ENCODE measurements at places on chromosomes 16 and 17.

GRCh38 chr17:34173241-34173640 is 81.8 kb upstream of the CCL2 start:
- DNase-seq: no peak

DNA sequence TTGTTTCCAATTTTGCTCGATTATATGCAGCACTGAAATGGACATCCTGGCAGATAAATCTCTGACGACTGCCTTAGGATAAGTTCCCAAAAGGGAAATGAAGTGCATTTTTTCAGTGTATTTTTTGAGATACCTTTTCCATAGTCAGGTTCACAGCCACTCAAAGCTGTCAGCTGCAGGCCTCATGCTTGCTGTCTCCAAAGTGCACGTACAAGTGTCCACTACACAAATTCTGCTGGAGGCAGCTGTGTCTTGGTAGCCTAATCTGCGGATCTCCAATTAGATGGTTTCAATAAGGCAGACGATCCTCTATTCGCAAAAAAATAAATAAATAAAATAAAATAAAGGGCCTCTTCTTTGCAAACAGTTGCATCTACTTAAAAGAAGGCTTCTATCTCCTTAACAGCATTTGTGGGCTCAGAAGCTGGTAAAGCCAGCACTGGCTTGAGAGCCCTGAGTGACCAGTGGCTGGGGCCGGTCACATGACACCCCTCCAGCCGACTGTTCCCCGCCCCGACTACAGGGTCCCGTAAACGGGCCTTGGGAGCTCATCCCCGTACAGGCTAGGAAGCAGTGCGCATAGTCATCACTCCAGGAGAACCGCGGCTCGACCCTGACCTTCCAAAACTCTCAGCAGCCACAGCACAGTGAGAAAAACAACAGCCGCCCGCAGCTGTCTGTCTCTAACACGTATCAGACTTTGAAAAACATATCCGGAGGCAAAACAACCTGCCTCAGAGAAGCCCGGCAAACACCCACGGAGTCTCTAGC is 18.8 kb downstream of the RPH3AL start:
- DNase-seq: no peak

DNA sequence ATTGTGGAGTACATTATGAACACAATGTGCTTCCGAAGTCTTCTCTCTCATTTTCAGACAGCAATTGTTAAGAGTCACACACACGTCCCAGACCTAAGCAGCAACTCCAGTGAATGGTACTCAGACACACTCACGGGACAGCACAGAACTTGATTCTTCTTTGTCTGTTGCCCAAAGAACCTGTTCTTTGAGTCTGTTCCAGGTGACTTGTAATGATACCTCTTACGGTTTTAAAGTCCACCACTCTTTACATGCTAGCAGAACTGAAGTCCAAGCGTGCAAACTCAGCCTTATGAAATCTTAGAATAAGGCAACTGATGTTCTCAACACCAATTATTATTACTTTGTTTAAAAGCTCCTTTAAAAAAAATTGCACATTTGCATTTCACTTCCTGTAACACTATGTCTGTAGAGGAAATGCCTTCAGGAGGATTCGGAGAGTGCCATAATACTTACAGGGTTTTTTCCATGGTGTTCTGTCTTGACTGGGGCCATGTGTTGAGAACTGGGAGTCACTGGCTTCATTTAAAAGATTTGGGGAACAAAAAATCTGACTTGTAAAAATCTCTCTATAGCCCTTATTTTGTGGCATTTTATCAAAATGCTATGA is 48.1 kb downstream of the MARF1 start:
- DNase-seq: no peak

DNA sequence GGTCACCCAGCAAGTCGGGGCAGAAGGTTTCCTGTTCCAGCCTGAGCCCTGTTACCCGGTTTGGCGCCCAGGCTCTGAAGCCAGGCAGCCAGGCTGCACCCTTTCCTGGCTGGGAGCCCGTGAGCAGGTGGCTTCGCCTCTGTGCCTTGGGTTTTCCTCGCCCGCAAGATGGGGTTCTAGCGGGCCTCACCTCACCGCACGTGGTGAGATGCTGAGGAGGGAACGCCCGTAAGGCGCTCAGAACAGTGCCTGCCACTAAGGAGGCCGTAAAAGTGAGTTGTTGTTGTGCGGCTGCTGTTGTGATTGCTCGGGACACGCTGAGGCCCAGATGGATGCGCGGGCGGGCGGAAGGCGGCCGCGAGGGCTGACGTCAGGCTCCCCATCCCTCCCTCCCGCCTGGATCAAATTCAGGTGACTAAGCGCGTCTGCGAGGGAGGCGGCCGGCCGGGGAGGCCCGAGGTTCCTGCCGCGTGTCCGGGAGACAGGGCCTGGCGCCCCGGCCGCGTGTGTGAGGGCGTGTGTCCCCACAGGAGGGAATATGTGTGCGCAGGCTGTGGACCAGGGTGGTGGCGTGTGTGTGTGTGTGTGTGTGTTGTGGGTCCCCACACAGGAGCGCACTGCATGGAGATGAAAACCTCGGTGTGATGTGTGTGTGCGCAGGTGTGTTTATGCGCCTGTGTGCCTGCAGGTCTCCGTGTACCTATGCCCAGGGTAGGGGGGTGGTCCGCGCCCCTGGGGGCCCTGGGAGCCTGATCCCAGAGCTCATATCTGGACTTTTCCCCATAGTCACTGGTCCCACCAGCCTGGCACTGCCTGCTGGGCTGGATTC is 4.3 kb downstream of the CAMKK1 start:
- DNase-seq: no peak

GRCh38 chr17:16516594-16517051 is 24.6 kb upstream of the LRRC75A start:
- no peak for DNase-seq

- DNase-seq: no peak
These were observed 25.2 kb downstream of the DEF8 start for GRCh38 chr16:89973654-89974335.

- no peak for DNase-seq
These were observed 10.1 kb upstream of the HSF5 start for GRCh38 chr17:58498177-58498828.

GRCh38 chr16:84759061-84759460 is 59.3 kb downstream of the USP10 start:
- DNase-seq: no peak

All from iPS DF 6.9 (cell line).